ENCODE measurements at places on chromosomes 1 and 21.

DNA sequence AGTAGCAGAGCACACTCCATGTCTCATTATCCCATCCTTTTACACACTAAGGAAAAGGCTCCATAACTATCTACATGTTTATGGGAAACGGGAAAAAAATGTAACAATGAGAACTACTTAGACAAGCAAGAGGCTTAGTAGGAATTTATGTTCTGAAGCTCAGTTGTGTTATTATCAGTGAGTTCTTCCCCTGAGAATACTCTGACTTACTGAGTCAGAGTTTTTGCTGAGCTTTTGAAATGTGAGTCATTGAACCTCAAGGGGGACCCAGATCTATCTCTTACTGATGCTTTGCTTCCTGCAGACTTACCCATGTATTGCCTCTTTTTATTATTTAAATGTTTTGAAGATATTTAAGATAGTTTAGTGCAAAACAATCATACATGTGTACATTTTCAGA lies 20.1 kb downstream of the CFHR5 start:
- DNase-seq: no peak

GRCh38 chr1:164466429-164466828 lies 92.6 kb upstream of the PBX1 start:
- no peak for DNase-seq

DNA sequence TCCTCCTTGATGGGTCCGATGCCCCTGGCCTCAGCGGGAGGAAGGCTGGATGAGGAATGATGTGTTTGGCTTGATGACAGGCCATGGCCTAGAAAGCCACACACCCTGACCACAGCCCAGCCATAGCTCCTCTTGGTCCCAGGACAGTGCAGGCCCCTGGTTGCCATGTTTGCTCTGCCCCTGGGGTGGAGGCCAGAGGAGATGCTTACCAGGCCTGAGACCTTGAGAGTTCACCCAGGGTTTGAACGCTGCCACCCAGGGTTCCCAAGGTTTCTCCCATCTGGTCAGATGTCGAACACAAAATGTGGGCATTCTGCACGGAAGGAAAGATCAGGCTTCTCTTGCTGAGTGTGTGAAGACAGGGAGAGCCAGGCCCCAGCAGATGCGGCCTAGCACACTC lies 2.6 kb downstream of the C1orf226 start:
- DNase-seq: no peak

DNA sequence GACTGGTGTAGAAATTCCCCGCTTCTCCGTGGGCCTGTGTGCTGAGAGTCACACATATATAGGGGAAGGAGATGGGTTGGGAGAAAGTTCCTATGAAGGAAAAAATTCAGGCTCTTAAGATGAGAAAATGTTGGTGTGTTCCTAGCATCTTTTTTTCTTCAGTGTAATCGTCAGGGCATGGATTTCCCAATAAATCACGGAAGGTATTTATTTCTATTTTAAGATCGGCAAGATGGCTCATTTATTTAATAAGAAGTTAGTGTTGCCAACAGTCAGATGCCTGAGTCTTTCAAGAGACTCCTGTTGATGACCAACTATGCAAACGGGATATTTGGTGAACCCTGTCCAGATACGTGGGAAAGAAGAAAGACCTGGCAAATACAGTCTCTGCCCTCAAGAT lies 58.2 kb downstream of the TGFB2 start:
- DNase-seq: no peak

- no peak for DNase-seq
Measured at GRCh38 chr1:172448995-172449584, 5.2 kb upstream of the PIGC start.

DNA sequence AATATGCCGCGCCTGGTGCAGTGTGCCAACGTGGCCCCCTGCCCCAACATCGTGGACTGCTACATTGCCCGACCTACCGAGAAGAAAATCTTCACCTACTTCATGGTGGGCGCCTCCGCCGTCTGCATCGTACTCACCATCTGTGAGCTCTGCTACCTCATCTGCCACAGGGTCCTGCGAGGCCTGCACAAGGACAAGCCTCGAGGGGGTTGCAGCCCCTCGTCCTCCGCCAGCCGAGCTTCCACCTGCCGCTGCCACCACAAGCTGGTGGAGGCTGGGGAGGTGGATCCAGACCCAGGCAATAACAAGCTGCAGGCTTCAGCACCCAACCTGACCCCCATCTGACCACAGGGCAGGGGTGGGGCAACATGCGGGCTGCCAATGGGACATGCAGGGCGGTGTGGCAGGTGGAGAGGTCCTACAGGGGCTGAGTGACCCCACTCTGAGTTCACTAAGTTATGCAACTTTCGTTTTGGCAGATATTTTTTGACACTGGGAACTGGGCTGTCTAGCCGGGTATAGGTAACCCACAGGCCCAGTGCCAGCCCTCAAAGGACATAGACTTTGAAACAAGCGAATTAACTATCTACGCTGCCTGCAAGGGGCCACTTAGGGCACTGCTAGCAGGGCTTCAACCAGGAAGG lies 4.3 kb downstream of the GJB3 start:
- DNase-seq: no peak

DNA sequence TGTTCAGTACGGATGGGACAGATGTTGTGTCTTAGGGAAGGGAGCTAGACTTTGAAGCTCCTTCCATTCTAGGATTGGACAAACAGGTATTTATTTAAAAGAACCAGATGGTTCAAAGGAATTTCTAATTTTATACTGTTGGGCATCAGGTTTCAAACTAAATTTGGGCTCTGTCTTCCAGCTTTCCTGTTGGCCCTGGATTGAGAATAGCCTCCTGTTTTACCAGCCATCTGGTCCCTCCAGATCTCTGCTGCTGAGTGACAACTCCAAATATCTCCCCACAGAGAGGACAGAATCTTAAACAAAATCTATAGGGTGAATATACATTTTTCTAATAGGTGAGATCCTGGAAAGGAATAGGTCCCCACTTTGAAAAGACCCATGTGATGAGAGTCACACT lies 52.5 kb upstream of the CNIH3 start:
- DNase-seq: no peak

DNA sequence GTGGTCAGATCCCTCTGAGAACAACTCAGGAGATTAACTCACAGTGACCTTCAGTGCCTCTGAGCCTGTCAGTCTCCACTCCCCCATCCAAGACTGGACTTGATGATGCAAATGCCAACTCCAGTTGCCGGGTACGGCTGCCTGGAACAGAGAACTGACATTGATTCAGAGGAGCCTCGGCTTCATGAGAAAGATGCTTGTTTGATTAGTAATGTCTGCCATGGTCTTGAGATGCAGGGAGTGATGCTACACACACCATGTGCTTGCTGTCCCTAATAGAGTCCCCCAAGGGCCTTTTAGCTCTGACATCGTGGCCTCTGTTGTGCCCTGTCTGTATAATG lies 51.8 kb upstream of the LRP8 start:
- no peak for DNase-seq

GRCh38 chr21:16589006-16589898 lies 859.5 kb downstream of the USP25 start:
- DNase-seq: no peak
